ENCODE measurements at places on chromosomes 11 and 22. TPM values are rescaled to one million over a fixed set of nuclear protein-coding genes. Genes with fewer than 3 reads are reported as not detected.

Gene LRRC32
- total RNA-seq = 0.22 TPM

Gene CCDC85B
- total RNA-seq = 21.8 TPM

Gene TBX10
- total RNA-seq = not detected

Gene SMCO4
- total RNA-seq = 20.4 TPM

Gene RFPL1
- not detected for total RNA-seq

Gene LZTR1
- 12.6 TPM for total RNA-seq

Gene OR5F1
- not detected for total RNA-seq

Gene SLC37A2
- total RNA-seq = 0.13 TPM

Gene CD3D
- total RNA-seq = not detected

Gene OR8D1
- not detected for total RNA-seq

Gene NXF1
- total RNA-seq = 48.3 TPM

Gene MS4A2
- total RNA-seq = not detected

Gene SHISAL1
- 2.7 TPM for total RNA-seq

Gene C11orf98
- total RNA-seq = 124 TPM

Gene BTBD18
- total RNA-seq = not detected

Gene SLC5A4
- not detected for total RNA-seq

Gene EPS8L2
- 75.7 TPM for total RNA-seq

Gene IGLL1
- not detected for total RNA-seq

Gene OR52I1
- total RNA-seq = not detected

Gene TBCEL
- 6.0 TPM for total RNA-seq

Gene UCP2
- 87.4 TPM for total RNA-seq

Gene SCN4B
- total RNA-seq = 0.04 TPM

Gene NDUFS3
- 134 TPM for total RNA-seq

Gene PHF21B
- total RNA-seq = 0.81 TPM

Gene HEPHL1
- not detected for total RNA-seq

Gene BACE1-AS
- total RNA-seq = 1.8 TPM

Gene OVOL1
- total RNA-seq = 0.12 TPM

Gene MRGPRE
- total RNA-seq = 0.09 TPM

Gene LRRN4CL
- 0.08 TPM for total RNA-seq
